MM.1S (cell line): ENCODE measurements at places on chromosomes 6 and 20.
A peak's percentile ranks its signal among the peaks of the same experiment; 100 is the strongest.

GRCh38 chr6:411402-412145 lies 20.0 kb downstream of the IRF4 start:
- no peak overlapping the region for H3K27ac ChIP-seq
- peaks cover 19% of the 10 kb centered on the region; the same call in 1 of the 2 replicates for H3K4me1 ChIP-seq
- no peak for DNase-seq
- no peak overlapping the region for H3K4me3 ChIP-seq
- H3K36me3 ChIP-seq, result peaks cover 37% of the 10 kb centered on the region
- no peaks in the 10 kb centered on the region for H3K27me3 ChIP-seq

DNA sequence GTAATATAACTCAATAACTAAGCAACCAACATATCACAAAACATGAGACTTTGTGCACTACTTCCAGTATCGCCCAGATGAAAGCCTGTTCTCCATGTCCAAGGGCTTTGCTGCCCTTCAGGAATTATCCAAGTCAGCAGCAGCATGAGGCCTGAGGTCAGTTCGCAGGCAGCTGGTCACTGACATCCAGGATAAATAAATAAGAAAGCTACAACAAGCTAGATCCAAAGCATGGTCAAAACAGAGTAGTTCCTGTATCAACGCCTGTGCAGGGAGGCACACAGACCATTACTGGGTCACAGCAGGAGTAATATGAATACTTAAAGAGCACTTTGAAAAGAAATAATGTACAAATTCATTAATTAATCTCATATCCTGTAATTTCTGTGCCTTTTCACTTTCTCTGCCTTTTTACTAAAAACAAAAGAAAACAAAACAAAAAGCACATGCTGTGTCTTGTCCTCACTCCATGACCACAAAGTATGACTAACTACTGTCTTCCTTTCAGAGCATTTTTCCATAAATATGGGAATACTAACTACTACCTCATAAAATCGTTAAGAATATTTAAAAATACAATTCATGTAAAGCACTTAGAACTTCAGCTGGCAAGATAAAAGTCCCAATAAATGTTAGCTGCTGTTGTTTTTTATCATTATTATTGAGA lies 374.9 kb upstream of the IRAK1BP1 start:
- no peak overlapping the region for H3K27ac ChIP-seq
- H3K4me1 ChIP-seq, result no peaks in the 10 kb centered on the region
- H3K27me3 ChIP-seq, result no peaks in the 10 kb centered on the region
- H3K4me3 ChIP-seq, result no peak overlapping the region

- no peak overlapping the region for H3K27ac ChIP-seq
- H3K4me3 ChIP-seq, result no peak overlapping the region
- no peaks in the 10 kb centered on the region for H3K4me1 ChIP-seq
- no peaks in the 10 kb centered on the region for H3K27me3 ChIP-seq
Observed at GRCh38 chr6:3620389-3620788, 131.1 kb downstream of the PXDC1 start.

GRCh38 chr20:47152068-47152467 lies 204.4 kb downstream of the ZMYND8 start:
- H3K27me3 ChIP-seq, result no peaks in the 10 kb centered on the region
- H3K27ac ChIP-seq, result no peak overlapping the region

GRCh38 chr6:1893470-1894130 lies 283.9 kb downstream of the FOXC1 start:
- H3K27me3 ChIP-seq, result no peaks in the 10 kb centered on the region

DNA sequence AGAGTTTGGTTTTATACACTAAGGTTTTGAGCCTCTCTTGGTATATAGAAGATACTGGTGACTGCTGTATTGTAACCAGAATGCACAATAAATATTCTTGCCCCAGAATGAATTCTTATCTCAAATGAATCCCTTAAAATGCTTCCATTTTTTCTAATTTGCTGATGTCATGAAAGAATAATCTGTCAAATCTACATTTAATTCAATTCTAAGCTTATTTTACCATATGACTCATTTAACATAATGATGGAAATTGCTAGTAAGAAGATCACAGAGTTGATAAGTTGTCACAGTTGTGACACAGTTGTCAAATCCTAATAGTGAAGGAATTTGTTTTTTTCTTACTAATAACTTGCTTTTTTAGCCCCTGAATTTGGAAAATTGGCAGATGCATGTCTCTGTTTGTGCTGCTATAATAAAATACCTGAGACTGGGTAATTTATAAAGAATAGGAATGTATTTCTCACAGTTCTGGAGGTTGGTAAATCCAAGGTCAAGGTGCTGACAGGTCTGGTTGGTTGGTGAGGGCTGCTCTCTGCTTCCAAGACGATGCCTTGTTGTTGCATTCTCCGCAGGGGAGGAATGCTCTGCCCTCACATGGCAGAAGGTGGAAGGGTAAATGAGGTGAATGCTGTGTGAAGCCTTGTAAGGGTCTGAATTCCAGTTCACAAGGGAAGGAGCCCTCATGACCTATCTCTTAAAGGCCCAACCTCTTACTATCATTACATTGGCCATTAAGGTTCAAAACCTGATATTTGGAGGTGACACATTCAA lies 4.7 kb downstream of the ECT2L start:
- no peak overlapping the region for H3K27ac ChIP-seq
- H3K27me3 ChIP-seq, result no peaks in the 10 kb centered on the region
- H3K4me3 ChIP-seq, result no peak overlapping the region
- no peak for DNase-seq

- H3K4me3 ChIP-seq, result no peak overlapping the region
- 0 out of 2 replicates have a peak, but pooled peaks cover 2% of the 10 kb centered on the region for H3K4me1 ChIP-seq
- peaks cover 7% of the 10 kb centered on the region for H3K27me3 ChIP-seq
- DNase-seq, result no peak
- H3K36me3 ChIP-seq, result no peaks in the 10 kb centered on the region
- no peak overlapping the region for H3K27ac ChIP-seq
Observed at GRCh38 chr20:38640521-38640920, 38.9 kb downstream of the ARHGAP40 start.

DNA sequence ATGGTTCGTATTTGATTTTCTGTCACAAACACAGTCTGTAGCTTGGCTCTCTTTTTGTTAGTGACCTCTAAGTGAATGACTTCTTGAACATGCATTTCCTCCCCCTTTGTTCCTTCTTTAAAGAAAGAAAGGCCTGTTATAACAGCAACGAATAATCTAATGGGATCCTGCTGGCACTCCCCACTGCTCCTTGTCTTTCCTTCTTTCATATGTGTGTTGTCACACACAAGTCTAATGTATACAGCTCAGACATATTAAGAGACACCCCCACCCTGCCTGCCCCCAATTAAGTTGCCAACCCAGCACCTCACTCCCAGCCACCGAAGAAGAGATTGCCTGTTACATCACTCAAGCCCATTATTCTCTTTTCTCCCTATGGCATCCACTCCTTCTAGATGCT lies 4.9 kb upstream of the SAMD5 start:
- no peaks in the 10 kb centered on the region; the same call in 1 of the 2 replicates for H3K27me3 ChIP-seq
- H3K36me3 ChIP-seq, result no peaks in the 10 kb centered on the region
- H3K4me1 ChIP-seq, result no peaks in the 10 kb centered on the region
- no peak for DNase-seq
- no peak overlapping the region for H3K4me3 ChIP-seq
- no peak overlapping the region for H3K27ac ChIP-seq

GRCh38 chr6:101909366-101909765 lies 515.9 kb downstream of the GRIK2 start:
- H3K4me3 ChIP-seq, result no peak overlapping the region
- no peaks in the 10 kb centered on the region for H3K27me3 ChIP-seq
- H3K36me3 ChIP-seq, result no peaks in the 10 kb centered on the region
- DNase-seq, result no peak
- H3K27ac ChIP-seq, result no peak overlapping the region

DNA sequence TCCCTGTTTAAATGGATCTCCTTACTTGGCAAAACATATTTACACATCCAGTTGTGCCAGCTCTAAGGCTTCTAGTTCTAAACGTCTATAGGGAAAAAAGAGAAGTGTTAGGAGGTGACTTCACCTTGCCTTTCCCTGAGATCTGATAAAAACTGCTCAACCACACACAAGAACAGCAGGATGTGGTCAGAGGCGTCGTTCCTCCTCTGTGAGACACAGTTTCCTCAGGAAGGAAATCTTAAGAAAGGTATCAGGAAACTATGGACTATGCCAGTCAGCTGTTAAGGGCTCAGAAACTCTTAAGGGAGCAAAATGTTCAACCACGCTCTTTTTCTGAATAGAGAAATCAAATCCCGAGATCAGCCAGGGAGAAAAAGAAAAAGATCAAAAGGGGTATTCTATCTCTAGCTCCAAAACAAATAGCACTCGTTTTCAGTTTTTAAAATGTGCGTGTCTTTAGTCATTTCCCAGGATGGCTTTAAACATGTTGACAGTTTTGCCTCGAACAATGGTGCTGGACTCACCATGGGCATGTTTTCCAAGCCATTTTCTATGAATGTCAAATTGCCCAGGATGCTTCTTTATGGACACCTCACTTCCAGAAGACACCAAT lies 154.5 kb downstream of the HACE1 start:
- no peaks in the 10 kb centered on the region for H3K36me3 ChIP-seq
- H3K4me1 ChIP-seq, result peaks cover 7% of the 10 kb centered on the region
- peak; percentile 15 for DNase-seq
- no peak overlapping the region for H3K4me3 ChIP-seq
- H3K27ac ChIP-seq, result no peak overlapping the region

- H3K4me1 ChIP-seq, result no peaks in the 10 kb centered on the region
- H3K4me3 ChIP-seq, result no peak overlapping the region
- no peaks in the 10 kb centered on the region for H3K27me3 ChIP-seq
- DNase-seq, result no peak
Observed at GRCh38 chr6:15929685-15930084, 199.2 kb upstream of the MYLIP start.

DNA sequence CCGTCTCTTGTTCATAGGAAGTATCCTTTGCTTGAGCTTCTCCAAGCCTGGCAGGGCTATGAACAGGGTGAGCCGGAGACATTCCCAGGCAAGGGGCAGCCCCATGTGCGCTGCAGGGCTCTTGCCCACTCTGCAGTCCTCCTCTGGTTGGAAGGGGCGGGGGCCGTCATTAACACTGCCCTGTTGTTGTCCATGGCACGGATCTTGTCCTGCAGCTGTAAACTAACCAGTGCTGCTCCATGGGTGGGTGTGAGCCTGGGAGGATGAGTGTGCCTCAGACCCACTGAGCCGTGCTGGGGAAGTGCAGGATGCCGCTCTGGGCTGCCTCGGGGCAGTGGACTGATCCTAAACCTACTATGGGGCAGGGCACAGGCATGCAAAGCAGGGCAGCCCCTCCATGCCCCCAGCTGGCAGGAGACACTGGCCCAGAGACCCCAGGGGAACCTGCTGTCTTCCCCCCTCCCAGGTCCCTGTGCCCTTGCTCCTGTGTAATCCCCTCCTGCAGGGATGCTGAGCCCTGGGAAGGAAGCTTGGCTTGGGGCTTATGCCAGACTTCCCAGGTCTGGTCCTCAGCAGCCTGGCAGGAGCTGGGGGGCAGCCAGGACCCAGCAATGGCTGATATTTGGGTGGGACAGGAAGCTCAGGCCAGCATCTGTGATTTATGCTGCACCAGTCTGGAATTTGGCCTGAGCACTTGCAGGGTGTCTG lies 8.5 kb downstream of the EBF4 start:
- no peak overlapping the region for H3K4me3 ChIP-seq
- no peaks in the 10 kb centered on the region for H3K27me3 ChIP-seq
- H3K27ac ChIP-seq, result no peak overlapping the region
- no peaks in the 10 kb centered on the region for H3K36me3 ChIP-seq
- no peak for DNase-seq
